Colonic mucosa (tissue), 4 donors: ENCODE measurements at places on chromosomes 7 and 10.

DNA sequence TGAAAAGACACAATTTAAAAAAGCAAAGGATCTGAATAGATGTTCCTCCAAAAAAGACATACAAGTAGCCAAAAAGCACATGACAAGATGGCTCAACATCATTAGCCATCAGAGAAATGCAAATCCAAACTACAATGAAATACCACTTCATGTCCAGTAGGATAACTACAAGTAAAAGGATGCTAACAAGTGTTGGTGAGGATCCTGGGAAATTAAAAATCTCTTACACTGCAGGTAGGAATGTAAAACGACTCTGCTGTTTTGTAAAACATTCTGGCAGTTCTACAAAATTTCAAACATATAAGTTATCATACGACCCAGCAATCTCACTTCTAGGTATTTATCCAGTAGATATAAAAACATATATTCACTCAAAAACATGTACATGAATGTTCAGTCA lies 161.3 kb downstream of the SRPK2 start:
- DNase-seq = no peak

DNA sequence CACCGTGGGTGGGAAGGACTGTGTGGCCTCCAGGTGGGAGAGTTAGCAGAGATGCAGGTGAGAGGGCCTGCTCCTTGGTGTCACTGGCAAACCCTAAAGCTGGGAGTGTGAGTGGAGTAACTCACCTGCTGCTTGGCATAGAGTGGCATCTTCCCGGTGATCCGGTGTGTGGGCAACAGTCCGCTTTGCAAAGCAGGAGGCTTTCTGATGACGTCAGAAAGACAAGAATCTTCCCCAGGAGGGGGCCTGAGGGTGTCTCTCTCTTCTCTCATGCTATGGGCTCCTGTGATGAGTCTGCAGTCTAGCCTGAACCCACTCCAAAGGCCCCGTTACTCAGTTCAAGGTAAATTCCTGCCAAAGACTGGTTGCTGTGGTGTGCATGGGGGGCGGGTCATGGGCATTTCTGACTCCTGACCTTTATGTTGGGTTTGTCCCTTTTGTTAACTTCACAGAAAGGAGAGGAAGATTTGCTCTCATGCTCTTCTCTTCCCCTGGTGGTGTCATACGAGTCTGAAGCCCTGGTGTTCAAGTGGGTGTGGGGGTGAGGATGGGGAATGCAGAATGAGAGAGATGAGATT lies 187.9 kb downstream of the GATA3 start:
- no peak for DNase-seq

GRCh38 chr7:136931169-136931867 lies 62.9 kb downstream of the CHRM2 start:
- no peak for DNase-seq

DNA sequence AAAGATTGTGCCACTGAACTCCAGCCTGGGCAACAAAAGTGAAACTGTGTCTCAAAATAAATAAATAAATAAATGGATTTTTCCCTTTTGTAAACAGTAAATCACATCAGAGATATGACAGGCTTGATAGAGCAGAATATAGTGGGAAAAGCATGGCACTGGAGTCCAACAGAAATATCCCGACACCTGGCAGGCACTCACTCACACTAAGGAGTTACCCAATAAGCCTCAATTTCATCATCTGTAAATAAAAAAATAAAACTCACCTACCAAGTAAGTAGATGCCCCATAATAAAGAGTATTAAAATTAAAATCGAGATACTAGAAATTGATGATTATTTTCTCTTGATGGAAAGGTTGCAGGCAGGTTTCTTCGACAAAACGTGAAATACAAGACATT lies 1.7 kb downstream of the ATE1 start:
- no peak for DNase-seq

DNA sequence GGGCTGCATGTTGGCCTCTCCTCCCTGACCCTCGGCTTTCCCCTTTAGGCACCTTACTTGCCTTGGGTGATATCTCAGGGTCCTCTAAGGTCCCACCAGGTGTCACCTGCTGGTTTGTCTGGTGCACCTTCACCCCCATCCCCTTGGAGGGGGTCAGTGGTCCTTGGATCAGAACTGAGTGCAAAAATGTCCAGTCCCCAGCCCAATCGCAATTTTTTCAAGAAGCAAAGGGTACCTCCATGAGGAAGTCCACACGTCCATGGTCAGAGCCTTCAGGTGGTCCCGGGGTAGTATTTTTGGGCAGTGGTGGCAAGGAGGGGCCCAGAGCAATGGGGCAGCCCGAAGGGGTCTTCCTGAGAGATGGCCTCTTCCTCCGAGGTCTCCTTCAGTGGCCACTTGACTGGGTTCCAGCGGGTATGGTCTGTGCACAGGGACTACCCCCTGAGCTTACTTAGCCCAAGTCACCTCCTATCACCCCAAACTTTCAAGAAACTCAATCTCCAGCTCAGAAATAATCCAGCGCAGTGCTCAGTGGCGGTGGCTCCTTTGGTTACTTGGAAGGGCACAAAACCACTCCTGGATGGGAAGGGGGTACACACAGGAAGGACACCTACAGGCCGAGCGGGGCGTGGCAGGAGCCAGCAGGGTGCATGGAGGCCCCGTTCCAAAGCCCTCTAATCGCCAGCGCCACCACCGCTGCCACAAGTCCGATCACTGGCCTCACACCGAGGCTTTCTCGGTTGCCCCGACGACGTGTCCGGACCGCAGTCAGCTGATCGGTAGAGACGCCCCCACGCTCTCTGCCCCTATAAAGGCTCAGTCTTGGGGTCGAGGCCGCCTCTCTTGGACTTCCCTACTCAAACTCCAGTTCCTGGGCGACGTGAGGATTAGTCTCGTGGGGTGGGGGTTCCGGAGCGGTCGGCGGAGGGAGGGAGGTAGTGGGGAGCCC lies 4.5 kb downstream of the SAP25 start:
- DNase-seq = peak; percentile 79
